ENCODE measurements at places on chromosomes 11 and 22.
A peak's percentile ranks its signal among the peaks of the same experiment; 100 is the strongest.

DNA sequence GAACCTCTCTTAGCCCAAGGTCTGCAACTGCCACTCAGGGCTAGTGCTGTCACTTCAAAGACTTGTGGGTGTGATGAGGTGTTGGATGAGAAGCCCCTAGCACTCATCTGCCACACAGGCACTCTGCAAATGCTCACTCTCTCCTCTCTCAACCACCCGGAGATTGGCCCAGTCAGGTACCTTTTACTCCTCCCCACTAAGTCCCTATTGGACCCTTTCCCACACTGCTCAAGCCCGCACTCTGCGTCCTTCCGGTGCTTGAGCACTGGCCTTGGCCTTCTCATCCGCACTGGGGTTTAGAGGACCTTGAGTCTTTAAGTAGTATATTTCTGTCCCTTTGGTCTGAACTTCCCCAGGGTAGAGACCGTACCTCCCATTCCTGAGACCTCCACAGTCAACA lies 308.0 kb downstream of the NXPE2 start:
- no peak for DNase-seq

- DNase-seq: no peak
These were observed 18.1 kb upstream of the PPP6R3 start for GRCh38 chr11:68442433-68442832.

DNA sequence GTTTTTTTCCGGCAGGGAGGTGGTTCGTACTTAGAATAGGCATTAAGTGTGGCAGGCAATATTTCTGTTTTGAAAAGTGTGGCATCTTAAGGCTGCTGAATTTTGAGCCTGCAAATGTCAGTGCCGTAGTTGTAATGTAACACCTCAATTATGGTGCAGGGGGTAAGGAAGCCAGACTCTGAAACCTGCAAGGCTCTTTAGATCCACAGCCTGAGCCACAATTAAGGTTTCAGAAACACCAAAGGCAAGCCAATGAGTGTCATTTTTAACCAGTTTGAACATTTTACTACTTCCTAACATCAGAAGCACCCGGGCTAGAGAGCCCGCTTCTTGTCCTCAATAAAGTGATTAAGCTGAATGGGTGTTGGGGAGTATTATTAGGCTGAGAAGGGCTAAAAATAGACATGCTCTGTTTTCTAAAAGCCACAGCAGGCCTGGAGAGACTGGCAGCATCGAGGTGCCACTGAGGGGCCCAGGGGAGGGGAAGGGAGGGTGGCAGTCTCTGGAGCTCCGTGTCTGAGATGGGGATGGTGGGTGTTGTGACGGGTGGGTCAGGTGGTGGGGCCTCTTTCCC lies 113.4 kb downstream of the ZBTB16 start:
- DNase-seq: no peak

GRCh38 chr11:103736315-103737036 lies 300.0 kb upstream of the DDI1 start:
- DNase-seq: no peak

DNA sequence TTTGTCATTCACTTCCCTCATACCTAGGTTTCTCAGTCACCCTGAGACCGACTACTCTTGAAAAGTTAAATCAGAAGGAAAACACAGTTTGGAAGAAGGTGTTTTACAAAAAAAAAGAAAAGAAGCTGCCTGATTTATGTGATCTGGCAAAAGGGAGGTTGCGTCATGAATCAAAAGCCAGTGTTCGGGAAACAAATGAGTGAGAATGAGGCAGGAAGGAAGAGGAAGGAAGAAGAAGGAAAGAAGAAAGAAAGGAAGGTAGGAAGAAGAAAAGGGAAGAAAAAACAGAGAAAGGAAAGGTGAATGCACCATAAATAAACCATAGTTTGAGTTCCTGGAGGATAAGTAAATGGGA lies 314.6 kb downstream of the BLID start:
- DNase-seq: peak; percentile 24

DNA sequence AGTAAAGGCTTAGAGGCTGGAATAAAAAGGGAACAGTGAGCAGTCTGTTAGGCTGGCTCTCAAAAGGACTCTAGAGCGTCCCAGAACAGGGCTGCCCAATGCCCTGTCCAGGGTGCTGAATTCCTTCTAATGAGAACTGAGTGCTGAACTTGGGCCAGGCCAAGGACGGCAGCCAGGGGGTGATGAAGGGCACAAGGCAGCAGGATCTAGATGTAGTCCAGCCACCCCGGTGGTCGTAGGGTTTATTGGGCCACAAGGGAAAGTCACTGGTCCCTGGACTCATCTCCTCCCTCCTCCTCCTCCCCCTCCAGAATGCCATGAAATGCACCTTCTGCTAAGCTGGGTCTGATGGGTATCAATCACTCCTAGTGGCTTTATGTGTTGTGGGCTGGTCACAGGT lies 19.2 kb downstream of the NPTXR start:
- DNase-seq: peak; percentile 88

DNA sequence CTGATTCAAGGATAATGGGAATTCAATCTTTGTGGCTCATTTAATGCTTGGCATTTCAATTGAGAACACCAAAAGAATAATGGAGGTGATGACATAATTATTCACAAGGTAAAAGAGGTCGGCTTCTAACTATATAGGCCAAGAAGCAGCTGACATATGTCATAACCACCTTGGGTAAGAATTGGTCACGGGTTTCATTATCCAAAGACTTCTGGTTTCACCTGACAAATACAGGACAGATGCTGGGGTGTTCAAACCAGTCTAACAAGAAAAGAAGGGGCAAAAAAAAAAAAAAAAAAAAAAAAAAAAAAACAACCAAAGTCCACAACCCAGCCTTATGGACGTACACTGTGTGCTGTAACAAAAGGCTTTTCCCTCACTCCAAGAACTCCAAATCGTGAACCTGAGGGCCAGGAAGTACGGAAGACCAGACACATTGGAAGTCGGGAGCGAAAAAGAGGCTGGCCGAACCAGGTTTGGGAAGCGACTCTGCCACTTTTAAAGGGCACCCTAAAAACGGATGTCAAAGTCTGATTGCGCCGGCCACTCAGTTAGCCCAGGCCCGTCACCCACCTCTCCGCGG lies 385 bp downstream of the HARBI1 start:
- peak; percentile 47 for DNase-seq

GRCh38 chr11:103978616-103979595 lies 57.5 kb upstream of the DDI1 start:
- DNase-seq: no peak

DNA sequence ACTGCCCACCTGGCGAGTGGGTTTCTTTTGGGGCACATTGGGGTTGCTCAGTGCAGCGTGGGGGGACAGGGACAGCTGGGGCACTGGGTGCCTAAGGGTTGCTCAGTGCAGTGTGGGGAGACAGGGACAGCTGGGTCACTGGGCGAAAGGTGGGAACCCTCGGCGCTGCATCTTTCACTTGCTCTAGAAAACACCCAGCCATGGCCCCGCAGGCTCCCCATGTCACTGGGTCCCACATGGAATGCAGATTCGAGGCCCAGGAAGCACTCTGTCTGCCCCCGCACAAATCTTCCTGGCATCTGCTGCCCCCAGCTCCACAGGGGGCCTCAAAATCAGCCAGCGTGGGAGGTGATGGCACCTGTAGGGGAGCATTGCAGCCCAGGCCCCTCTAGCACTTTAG lies 229.3 kb downstream of the BRD1 start:
- DNase-seq: no peak

DNA sequence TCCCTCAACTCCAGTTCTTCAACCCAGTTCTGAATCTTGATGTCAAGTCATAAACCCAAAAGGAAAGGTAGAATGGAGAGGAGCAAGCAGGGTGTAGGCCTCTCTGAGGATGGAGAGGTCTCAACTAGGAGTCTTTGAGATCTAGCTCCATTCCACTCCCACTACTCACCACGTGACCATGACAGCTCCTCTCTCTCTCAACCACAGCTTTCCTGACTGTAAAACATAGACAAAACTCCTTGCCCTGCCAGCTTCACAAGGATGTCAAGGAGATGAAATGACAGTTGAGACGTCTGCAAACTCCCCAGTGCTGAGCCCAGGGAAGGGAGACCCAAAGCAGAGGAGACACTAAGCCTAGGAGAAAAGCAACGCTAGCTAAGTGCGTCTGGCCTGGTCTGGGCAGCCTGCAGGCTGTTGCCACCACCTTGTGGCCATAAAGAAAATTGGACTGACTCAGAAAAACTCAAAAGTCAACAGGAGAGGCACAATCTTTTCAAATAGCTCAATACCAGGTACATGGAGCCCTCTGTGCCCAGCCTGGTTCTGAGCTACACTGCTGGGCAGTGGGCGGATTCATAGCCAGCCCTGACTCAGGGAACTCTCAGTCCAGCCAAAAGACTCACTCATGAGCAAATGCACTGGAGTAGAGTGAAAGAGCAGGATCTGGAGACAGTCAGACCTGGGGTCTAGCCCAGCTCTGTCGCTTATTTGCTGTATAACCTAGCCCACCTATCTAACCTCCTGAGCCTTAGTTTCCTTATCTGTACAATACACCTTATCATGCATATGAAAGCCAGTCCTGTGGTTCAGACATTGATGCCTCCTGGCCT lies 3.4 kb downstream of the CLPB start:
- DNase-seq: peak; percentile 78

DNA sequence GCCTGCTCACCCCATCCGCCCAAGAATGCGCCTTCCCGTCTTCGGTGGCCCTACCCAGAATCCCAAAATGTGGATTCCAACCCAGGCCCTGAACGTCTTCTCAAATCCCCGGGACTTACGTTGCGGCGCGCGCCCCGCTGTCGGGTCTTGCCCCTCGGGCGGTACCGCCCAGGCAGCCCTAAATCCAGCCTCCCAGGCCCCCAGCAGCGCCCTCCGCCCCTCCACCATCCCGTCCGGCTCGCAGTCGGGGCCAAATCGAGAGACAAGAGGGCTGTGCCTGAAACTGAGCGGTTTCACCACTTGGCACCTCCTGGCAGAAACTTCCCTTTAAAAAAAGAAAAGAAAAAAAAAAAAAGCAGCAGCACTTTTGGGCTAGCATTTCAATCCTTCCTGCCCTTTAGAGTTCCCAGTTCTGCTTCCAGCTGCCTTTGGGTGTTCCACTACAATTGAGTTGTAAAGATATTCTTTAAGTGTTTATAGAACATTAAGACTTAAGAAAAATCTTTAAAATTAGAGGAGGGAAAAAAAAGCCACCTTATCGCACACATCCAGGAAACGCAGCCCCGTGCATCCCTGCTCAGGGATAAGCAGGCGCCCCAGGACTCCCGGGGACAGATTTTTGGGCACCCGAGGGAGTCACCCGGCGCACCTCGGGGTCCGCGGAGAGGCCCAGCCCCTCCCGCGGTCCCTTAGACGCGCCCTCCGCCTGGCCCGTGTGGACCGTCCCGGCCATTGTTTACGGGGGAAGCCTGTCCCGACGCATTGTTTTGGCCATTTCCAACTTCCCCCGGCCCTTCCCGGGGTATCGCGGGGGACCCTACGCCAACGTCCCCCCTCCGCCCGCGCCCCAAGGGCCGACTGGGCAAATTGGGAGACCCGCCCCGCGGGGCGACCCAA lies 57.6 kb downstream of the KCNJ4 start:
- DNase-seq: peak; percentile 57

DNA sequence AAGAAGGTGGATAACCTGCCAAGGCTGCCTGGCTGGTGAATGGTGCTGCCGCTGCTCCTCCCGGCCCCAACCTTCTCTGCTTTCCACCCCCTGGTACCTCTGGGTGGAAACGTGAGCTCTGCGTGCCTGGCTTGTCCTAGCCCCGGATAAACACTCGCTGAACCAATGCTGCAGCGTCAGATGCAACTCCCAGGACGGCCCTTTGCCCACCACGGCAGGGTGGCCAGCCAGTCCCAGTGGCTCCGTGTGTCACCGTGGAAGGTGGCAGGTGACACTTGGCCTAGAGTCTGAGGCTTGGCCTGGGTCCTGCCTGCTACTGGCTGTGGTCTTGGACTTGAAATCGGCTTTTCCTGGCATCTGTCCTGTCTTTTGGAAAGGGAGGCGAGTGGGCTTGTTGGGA lies 47.7 kb downstream of the TPCN2 start:
- no peak for DNase-seq

- DNase-seq: peak; percentile 1
These were observed 171.9 kb upstream of the MPPED2 start for GRCh38 chr11:30758012-30758411.

DNA sequence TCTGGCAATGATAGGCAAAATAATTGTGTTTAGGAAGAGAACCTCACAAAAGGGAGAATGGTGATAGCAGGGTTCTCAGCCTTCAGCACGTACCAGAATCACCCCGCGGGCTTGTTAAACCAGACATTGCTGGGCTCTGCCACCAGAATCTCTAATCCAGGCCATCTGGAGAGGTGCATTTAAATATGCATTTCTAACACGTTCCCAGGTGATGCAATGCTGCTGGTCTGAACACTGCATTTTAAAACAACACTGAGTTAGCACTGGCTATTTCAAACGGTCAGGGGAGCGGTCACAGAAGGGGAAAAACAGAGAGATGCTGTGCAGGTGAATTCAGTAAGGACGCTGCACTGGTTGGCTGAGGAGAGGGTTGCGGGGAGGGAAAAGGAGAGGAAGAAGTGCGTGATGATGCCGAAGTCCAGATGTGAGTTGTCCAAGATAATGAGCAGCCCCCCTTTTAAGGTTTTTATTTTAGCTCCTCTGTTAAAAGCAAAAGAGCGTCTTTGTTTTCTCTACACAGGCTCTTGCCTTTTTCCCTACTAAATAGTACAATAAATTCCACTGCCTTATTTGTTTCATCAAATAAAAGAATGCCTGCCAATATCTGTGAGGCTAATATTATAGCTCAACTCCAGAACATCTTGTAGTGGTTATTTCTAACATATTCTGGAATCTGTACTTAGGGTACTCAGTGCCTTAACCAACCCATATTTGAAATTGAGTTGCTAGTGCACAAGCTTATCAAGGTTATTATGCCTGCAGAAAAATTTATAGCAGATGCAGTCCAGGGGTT lies 109.6 kb upstream of the POU2AF2 start:
- DNase-seq: no peak

DNA sequence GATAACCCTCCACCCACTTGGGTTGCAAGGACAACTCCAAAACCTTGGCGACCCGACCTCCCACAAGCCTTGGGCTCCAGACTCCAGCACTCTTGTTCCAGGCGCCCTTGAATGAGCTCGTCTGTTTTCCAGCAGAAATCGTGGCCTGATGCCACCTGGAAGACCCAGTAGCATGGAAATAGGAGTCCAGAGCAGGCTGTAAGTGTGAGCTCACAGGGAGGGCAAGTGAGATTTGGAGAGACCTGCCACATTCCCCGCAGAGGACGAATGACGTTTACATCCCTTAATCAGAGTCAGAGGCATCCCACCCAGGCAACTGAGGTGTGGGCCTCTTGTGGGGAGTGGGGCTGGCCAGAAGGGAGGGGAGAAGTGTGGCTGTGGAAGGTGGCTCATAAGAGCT lies 71.9 kb downstream of the LDLRAD3 start:
- no peak for DNase-seq

GRCh38 chr11:97963528-97964331 lies 1057.0 kb upstream of the CNTN5 start:
- DNase-seq: no peak
